ENCODE measurements at places on chromosomes 13 and 19.

DNA sequence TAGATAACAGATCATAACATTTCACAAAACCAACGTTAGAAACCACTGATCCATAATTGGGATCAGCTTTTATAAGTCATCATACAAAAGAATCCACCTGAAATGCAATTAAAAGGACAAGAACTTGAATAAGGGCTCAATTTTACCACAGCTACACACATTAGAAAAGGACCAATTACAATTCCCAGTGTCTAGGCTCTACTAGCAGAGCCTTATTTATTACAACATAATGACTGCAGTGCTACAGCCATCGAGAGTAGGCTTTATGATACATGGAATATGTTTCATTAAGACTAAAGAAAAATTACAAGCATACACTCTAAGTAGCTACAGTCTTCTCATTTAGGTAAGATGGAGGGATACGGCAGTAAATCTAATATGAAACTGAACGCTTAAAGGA, 2.9 kb downstream of the RBM26 start:
- no peak for DNase-seq

DNA sequence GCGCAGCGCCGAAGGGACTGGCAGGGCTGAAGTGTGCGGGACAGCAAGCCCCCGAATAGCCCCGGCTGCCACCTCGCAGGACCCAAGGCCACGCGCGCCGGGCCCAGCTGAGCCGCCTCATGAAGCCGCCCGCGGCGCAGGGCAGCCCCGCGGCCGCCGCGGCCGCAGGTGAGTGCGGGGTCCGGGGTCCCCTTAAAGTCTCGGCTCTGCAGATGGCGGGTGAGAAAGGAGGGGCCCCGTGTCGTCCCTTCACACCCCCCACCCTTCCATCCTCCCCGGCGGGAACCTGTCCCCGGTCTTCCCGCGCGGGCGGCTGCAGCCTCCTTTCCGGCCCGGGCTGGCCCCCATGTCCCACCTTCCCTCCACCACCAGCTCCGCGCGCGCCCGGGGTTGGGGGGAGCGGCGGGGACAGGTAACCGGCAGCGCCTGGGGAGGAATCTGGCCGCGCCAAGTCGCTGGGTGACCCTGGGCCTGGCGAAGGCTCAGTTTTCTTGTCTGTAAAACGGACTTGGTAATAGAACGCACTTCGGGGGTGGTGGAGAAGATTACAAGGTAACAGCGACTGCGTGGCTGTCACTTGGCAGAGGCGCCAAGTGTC, 338 bp downstream of the RGCC start:
- peak; percentile 29 for DNase-seq

- no peak for DNase-seq
Observed at GRCh38 chr13:112078879-112079531, 12.1 kb downstream of the SOX1 start.

DNA sequence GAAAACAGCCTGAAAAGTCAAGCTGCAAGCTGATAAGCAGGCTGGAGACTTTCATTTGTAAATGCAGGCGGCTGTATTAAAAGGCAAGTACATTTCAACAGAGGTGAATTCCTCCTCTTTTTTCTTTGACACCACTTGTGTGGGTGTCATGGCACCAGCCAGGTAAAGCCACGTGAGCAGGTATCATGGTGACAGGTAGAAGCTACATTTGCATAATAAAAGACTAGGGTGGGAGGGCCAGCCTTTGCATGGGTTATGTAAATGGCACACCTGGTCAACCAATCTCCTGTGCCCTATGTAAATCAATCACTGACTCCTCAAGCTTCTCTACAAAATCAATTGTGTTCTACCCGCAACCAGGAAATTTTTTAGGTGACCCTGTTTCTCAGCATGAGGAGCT, 68.2 kb downstream of the ZNF100 start:
- DNase-seq, result no peak

GRCh38 chr13:111652676-111653075, 332.2 kb downstream of the TEX29 start:
- no peak for DNase-seq

GRCh38 chr13:23799945-23800344, 89.3 kb downstream of the MIPEP start:
- peak; percentile 94 for DNase-seq

- no peak for DNase-seq
Observed at GRCh38 chr13:37599519-37599918, 951 bp upstream of the POSTN start.

DNA sequence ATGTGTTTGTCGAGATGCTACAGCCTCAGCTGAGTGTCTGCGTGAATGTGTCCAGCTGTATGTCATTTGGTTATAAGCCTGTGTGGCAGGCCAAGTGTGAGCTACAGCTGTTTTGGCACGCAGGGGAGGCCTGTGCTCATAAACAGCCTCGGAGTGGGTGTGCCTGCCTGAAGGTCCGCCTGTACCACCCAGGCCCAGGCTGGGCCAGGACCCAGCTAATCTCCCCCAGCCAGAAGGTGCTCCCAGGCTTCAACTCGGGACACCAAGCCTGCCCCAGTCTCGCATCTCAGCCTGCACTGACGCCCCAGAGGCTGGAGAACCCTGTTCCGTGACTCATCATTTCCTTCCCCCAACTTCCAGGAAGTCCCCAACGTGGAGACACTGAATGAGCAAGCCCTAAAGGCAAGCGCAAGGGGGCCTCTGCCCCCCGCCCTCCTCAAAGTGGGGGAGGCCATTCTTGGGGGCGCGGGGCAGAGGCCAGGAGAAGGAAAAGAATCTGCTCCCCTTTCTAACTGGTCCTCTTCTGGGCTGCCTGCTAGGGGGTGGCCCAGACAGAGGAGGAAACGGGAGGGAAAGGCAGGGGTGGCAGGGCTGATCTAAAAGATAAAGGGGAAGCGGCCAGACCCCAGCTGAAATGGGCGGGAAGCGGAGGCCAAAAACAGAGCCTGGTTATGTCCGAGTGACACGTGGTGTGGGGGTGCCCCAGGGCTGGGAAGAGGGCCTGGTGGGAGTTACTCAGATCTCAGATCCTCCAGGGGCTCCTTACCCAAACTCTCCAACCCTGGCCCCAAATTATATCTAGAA, 2.0 kb downstream of the SLC1A5 start:
- DNase-seq, result peak; percentile 83

GRCh38 chr13:50197705-50198104, 182.5 kb downstream of the KCNRG start:
- no peak for DNase-seq

- DNase-seq, result no peak
Observed at GRCh38 chr13:21365574-21365973, 93.5 kb downstream of the ZDHHC20 start.

DNA sequence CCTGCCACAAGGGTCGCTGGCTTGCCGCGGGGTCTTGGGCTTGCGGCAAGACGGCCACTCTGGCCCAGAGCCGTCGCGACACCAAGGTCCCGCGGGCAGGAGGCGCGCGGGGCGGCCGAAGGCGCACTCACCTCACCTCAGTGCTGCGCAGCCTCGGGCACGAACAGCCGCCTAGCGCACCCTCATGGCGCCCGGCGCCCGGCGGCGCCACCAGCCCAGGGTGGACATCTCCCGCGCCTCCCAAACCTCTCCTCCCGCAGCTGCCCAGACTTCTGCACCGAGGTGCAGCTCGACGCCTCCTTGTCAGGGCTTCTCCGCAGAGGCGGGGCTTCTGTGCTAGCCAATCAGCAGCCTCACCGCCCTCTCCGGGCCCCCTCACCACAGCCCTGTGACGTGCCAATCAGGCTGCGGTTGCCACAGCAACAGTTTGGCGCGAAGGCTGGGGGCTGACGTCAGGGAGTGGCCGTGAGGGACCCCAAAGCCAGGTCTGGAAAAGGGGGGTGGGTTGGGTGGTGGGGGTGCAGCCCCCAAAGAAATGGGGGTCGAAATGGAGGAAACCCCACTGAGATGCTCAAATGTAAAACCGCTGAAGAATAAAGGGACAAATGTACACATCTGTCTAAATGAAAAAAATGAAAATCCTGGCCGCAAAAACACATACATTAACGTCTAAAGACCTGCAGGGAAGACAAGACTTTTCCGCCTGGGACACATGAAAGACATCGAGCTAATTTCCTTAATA, at the start of the genes PEG3 and ZIM2:
Gene PEG3 (minus strand): TSS at position 276 of the 742 bp plus-strand sequence. CDS start 16,071 bp downstream, outside the sequence.
Gene ZIM2 (minus strand): TSS at position 276 of the 742 bp plus-strand sequence. CDS start 16,449 bp downstream, outside the sequence.
- no peak for DNase-seq

- DNase-seq, result no peak
Observed at GRCh38 chr19:40588926-40589569, 12.1 kb upstream of the LTBP4 start.

GRCh38 chr13:111402441-111402840, 82.0 kb downstream of the TEX29 start:
- DNase-seq, result no peak

All from GM12865 (cell line).